Activated effector memory CD4-positive, alpha-beta T cell treated with Interleukin-2 at 50 U/mL for 16 hours (primary cell): ENCODE measurements at places on chromosomes 3 and 15.

- DNase-seq = no peak
Observed at GRCh38 chr15:59521443-59521842, 83.5 kb downstream of the FAM81A start.

- no peak for DNase-seq
Observed at GRCh38 chr3:188537606-188538005, 383.6 kb downstream of the LPP start.

GRCh38 chr3:127535901-127536829 is 54.4 kb downstream of the TPRA1 start:
- DNase-seq = no peak

DNA sequence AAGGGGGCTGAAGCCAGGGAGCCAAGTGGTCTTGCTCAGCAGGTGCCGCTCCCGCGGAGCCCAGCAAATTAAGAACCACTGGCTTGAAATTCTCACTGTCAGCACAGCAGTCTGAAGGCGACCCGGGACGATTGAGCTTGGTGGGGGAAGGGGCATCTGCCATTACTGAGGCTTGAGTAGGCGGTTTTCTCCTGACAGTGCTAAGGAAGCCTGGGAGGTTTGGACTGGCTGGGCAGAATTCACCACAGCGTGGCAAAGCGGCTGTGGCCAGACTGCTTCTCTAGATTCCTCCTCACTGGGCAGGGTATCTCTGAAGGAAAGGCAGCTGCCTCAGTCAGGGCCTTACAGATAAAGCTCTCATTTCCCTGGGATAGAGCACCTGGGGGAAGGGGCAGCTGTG is 57.0 kb upstream of the GPR149 start:
- DNase-seq = no peak

GRCh38 chr3:183085634-183086390 is 13.5 kb downstream of the MCCC1 start:
- no peak for DNase-seq

- DNase-seq = no peak
Observed at GRCh38 chr3:97277708-97278107, 463.3 kb downstream of the EPHA6 start.

GRCh38 chr3:193984876-193985275 is 151.1 kb upstream of the HES1 start:
- no peak for DNase-seq

GRCh38 chr3:61334783-61335182 is 83.5 kb upstream of the FHIT start:
- DNase-seq = no peak

GRCh38 chr3:156217674-156218352 is 97.4 kb downstream of the KCNAB1 start:
- DNase-seq = no peak

- DNase-seq = no peak
Observed at GRCh38 chr3:140574375-140574774, 103.5 kb upstream of the TRIM42 start.

DNA sequence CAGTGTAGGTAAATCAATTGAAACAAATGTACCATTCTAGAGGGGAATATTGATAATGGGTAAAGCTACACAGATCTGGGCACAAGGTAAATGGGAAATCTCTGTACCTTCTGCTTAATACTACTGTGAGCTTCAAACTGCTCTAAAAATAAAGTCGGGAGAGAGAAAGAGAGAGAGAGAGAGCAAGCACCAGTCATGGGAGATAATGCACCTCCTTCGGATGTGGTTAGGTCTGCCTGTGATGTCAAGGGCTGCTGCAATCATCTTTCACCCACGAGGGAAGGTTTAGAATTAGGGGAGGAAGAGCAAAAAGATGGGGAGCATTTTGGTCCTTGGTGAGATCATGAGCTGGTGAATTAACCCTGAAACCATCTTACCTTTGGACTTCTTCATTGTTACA is 219.1 kb downstream of the ZNF385D start:
- no peak for DNase-seq

GRCh38 chr3:105824129-105824528 is 44.7 kb downstream of the CBLB start:
- DNase-seq = no peak

- no peak for DNase-seq
Observed at GRCh38 chr15:34993877-34994276, 5.8 kb upstream of the ZNF770 start.

GRCh38 chr3:7999384-7999783 is 502.2 kb upstream of the LMCD1 start:
- DNase-seq = no peak

DNA sequence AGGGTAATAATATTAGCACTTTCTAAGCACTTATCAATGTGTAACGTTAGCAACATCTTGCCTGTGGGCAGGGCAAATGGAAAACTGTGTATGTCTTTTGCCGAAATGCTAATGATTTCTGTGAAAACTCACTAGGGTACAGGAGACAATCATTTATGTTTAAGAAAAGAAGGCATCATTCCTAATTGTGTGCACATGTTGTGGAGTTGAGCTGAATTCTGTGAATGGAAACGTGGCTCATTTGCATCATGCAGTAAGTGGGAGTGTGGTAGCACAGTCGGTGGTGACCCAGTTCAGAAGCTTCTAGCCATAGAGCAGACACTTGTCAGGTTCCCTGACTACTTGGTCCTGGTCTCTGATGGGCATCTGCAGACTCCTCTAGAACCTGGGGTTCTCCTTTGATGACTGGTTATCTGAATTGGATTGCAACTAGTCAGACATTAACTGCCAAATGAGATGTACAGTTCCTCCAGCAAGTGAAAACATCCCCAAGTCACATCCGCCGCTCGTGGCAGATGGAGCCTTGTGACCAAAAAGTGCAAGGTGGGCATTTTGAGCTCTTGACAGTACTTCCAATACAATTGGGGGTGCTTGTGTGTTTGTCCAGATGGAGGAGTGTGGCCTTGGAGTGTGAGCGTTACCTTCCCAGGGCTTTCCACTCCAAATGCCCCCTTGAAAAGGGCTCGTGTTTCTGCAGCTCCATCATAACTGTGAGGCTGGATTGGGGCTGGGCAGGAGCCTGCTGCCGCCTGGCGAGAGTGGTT is 21.5 kb downstream of the MRPS25 start:
- DNase-seq = no peak

GRCh38 chr15:70315431-70315830 is 217.7 kb upstream of the TLE3 start:
- no peak for DNase-seq

GRCh38 chr15:90213122-90213817 is 12.1 kb downstream of the SEMA4B start:
- no peak for DNase-seq

DNA sequence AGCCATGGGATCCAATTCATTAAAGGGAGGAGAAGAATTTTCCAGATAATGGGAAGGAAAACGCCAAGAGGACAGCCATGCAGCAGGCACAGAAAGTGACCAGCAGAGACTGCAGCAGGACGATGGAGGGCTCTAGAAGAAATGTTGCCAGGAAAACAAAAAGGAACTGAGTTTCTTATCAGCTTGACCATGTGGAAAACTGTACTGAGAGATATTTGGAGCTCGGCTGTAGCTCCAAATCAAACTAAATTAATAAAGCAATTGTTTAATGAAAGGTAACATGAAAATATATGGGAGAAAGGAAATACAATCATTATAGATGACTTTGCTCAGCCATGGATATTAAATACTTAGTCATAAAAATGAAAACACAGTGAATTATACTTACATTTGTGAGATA is 63.7 kb downstream of the SSR3 start:
- no peak for DNase-seq

- no peak for DNase-seq
Observed at GRCh38 chr15:101048581-101049030, 129.4 kb downstream of the LRRK1 start.

GRCh38 chr15:87901926-87902690 is 354.4 kb downstream of the NTRK3 start:
- no peak for DNase-seq

DNA sequence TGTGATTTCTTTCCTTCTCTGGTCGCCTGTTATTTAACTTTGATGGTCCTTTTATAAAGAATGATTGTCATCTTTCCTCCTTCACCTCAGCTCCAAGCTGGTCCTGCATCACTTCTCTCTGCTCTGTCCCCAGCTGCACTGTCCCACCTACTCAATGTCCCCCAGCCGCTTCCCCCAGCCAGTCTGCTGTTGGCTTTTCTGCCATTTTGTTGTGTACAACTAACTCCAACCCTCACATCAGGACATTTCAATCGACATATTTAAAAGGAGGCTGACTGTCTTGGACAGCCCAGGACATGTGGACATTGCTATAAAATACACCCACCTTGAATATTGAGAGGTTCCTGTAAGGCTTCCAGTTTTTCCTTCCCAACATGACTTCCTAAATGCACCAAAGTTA is 193.8 kb upstream of the RGMA start:
- DNase-seq = no peak

GRCh38 chr3:113331187-113331586 is 110.1 kb downstream of the CFAP44 start:
- DNase-seq = no peak
